Hepatic stellate cell (primary cell): ENCODE measurements at places on chromosomes 5 and 9.

GRCh38 chr5:169004551-169004950 is 296.4 kb downstream of the SLIT3 start:
- DNase-seq = no peak

DNA sequence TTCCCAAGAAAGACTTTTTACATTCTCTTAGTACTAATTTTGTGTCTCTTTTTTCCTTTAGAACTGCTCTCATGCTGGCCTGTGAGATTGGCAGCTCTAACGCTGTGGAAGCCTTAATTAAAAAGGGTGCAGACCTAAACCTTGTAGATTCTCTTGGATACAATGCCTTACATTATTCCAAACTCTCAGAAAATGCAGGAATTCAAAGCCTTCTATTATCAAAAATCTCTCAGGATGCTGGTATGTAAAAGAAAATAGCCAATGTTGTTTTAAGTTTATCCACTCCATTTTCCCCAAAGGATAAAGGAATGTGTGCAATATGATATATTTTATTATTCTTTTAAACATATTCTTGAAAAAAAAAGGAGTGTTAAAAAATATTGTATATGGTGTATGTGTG is 27.3 kb upstream of the TTC23L start:
- DNase-seq = peak; percentile 32

- no peak for DNase-seq
Measured at GRCh38 chr5:95272316-95272929, 12.5 kb downstream of the MCTP1 start.

DNA sequence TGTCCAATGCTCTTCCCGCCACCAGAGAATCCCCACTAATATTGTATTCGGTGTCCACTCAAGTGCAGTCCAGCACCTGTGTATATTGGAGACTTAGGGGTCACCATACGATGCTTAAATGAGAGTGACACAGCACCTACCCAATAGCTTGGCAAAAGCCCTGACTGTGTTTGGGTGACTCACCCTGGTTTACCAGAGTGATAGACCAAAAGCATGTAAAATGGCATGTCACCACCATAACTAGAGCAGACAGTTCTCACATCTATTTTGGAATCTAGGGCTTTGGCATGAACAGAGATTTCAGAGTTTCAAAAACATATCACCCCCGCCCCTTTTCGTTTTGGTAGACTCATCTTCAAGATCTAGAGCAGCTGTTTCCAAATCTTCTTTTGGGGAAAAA is 217.3 kb upstream of the RASEF start:
- DNase-seq = peak; percentile 11

- no peak for DNase-seq
Measured at GRCh38 chr5:149826574-149826973, 96.5 kb downstream of the PPARGC1B start.

DNA sequence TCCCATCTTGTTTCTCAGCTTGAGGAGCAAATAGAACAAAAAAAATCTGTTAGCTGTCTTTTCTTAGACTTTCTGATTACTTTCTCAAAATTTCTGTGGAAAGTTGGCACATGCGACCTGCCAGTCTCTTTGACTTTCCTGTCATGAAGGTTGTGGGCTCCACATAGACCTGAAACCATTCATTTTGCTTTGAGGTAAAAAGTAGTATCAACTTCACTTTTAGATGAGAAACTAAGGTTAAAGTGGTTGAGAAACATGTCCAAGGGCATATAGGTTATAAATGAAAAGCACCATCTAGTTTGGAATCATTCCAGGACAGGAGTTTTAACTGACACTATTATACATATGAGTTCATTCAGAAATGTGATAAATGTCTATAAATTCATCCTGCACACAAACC is 42.7 kb downstream of the ST8SIA4 start:
- DNase-seq = no peak

DNA sequence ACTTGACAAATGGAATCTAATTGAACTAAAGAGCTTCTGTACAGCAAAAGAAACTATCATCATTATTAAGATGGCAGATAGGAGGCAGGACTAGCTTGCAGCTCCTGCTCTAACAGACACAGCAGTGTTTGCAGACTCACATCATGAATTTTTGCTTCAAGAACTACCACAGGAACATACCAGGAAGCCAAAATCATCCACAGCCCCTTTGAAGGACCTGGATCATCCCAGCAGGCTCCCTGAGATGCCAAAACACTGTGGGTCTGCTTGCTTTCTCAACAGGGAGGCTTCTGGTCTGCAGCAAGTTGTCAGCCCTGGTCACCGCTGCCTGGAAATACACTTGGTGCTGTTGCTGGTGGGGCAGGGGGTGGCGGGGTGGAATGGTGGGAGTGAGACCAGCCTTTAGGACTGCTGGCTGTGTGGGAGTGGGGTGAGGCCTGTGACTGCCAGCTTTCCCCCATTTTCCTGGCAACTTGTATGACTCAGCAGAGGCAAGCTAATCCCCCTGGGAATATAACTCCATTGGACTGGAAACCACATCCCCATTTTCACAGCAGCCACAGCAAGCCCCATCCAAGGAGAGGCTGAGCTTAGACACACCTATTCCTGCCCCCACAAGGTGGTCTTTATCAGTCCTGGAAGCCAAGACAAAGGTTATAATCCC is 533.8 kb upstream of the CYLC2 start:
- DNase-seq = no peak
